ENCODE measurements at places on chromosomes 5 and 9.
A peak's percentile ranks its signal among the peaks of the same experiment; 100 is the strongest.

DNA sequence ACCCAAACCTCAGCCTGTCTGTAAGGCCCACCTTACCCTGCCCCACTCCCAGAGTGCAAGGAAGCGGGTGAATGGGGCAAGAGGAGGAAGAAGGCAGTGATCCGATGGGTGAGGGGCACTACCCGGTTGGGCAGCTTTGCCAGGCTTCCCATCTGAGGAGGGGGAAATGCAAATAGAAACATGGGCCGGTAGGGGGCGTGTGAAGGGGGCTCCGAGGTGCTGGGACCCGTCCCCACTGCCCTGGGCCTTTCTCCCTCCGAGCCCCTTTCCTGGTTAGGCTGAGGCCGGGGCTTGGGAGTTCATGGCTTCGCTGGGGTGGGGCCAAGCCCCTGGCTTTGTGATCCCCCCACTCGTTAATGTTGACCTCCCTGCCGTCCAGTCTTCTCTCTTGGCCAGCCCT, 23.6 kb upstream of the MYORG start:
- DNase-seq: no peak

DNA sequence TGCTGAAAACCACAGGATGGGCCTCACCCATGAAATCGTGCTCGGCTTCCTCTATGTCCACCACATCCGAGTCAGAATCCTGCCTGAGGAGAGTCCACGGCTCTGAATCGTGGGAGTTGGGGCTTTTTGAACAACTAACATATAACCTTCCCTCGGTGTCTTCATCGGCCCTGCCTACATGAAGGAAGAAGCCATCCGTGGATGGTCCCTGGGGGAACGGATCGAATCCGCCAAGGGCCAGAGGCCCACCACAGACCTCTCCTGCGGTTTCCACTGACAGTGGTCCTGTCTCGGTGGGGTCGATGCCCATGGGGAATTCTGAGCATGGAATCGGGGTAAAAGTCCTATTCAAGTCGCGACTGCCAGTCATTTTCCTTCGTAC, 85.0 kb downstream of the CAMSAP1 start:
- no peak for DNase-seq

GRCh38 chr5:36669015-36669651, 62.7 kb downstream of the SLC1A3 start:
- DNase-seq: no peak

- DNase-seq: no peak
Measured at GRCh38 chr9:127396253-127396807, 639 bp upstream of the SLC2A8 start.

- no peak for DNase-seq
Measured at GRCh38 chr5:113343343-113343742, 91.4 kb downstream of the TSSK1B start.

- no peak for DNase-seq
Measured at GRCh38 chr9:86700629-86701028, 246.7 kb downstream of the GAS1 start.

GRCh38 chr5:72337159-72337558, 17.0 kb downstream of the PTCD2 start:
- DNase-seq: no peak

DNA sequence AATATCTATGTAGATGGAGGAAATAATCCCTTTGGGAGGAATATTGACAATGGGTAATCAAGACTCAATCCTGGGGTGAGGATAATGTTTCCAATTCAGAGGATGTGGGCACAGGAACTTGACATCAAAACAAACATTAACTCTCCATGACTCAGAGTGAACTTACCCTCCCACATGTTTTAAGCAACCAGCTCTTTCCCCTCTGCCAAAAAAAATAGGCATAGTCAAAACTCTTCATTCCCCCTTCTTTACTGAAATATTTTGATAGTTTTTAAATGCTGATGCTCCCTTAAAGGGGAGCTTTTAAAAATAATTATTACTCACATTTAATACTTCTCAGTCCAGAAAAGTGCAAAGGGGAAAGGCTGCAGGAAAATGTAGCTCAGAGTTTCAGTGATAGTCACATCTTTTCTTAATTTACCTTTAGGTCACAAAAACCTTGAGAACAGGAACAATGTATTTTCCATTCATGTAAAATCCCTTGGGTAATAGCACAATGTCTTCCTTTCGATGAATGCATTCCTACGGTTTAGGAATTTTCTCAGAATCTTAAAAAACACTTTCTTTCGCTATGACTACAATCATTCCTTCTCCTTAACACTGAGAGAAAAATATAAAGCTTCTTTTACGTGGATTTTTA, 298.4 kb upstream of the GRAMD2B start:
- peak; percentile 55 for DNase-seq
